Non-pigmented ciliary epithelial cell (primary cell): ENCODE measurements at places on chromosomes 6 and 20.

DNA sequence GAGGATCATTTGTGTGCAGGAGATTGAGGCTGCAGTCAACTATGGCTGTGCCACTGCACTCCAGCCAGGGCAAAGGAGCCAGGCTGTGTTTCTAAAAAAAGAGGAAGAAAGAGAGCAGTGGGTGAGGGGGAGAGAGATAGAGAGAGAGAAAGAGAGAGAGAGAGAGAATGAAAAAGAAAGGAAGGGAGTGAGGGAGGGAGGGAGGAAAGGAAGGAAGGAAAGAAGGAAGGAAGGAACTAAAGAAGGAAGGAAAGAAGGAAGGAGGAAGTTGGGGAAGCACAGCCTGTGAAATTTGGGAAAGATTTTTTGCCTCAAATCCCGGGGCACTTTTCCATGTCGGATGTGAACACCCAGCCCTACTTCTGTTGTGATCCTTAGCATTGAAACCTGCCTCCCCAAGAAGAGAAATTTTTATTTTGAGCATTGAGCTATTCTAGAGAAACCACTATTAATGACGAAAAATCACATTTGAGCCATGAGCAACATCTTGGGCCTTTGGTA lies 57.8 kb downstream of the FOXA2 start:
- DNase-seq: no peak

DNA sequence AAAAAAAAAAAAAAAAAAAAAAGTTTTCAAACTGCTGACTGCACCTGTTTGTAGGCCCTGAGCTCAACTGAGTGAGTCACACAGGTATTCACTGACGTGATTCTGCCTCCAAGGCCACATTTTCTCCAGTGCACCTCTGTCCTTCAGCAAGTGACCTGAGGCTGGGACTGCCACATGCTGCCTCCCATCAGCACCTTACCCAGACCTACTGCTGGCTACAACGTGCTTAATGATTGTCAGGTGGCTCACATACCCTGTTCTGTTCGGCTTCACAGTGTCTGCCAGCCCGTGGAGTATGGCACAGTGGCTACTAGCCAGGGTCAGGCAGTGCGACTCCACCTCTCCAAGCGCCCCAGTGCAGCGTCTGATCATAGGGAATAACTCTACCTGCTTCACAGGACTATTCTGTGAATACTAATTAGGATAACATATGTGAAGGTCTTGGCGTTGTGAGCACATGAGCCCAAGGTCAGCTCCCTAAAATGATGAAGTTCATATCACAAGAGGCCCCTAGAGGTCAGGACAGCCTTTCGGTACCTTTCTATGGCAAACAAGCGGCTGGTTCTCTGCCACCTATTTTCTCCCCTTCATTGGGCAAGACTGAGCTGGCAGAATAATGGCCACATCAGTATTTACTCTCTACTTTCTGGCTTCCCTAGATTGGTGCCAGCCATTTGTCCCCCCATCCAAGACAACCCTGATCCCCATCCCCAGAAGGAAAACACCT lies 28.1 kb downstream of the RIPOR3 start:
- DNase-seq: no peak

DNA sequence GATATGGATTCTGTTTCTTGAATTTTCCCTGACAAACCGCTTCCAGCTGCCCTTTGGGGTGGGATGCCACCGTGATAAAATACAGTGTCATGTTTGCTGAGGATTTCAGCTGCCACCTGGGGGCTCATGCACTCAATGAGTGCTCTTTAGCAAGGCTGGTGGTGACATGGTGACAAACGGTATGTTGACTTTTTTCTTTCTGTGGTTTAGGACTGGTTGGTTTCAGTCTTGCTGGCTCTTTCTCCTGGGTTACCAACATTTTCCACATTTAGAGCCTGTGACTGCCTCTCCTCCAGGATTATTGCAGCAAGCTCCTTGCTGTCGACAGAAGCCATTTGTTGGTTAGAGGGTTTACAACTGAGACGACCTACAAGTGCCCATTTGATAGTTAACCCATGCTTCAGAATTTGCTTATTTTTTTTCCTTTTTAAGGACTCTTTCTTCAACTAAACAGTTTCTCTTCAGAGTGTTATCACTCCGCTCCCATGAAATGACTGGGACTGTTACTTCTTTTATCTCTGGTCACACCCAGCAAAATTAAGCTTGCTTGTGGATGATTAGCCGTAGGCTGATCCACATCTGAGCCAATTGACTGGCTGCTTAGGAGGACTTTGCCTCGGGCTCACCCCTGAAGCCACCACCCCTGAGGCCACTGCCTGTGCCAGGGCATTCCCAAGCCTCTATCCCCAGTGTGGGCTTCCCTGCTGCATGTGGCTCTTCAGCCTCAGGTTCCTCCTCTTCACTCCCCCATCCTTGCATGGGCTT lies 48.4 kb upstream of the CDYL start:
- no peak for DNase-seq

DNA sequence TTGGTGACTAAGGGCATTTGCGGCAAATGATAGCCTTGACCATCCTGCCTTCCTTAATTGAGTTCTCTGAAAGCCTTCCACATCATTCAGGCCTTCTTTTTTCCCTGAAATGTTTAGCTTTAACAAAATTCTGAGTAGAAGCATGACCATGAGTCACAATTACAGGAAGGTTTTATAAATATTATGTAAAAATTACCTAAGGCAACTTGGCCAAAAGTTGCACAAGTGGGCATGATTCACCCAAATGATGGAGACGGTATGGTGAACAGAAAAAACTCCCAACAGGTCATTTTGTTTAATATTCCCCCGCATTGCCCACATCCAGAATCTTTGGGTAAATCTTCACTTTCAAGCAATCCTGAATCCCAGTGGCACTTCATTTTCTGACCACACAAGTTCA lies 37.0 kb downstream of the MC3R start:
- DNase-seq: no peak

- DNase-seq: no peak
These were observed 18.1 kb upstream of the ASCC3 start for GRCh38 chr6:100899202-100899601.

- peak; percentile 17 for DNase-seq
These were observed 138.9 kb downstream of the TMEM242 start for GRCh38 chr6:157184202-157185015.

DNA sequence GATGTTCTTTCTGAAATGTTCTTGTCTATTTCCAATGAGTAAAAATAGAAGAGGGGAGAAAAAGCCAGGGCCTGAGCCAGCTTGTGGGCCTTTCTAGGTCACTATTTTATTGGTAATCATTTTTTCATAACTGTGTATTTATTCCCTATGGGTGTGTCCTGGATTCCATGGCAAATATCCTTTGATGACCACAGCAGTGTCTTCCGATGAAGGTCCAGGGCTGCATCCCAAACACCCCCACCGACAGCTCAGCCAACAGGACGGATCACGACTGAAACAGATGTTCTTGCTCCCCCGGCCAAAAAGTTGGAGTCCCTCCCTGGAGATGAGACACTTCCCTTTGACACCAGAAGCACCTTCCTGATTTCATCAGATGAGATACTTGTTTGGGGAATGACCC lies 105.4 kb upstream of the PLEKHG1 start:
- DNase-seq: no peak

- no peak for DNase-seq
These were observed 154.2 kb upstream of the MAFB start for GRCh38 chr20:40843251-40843650.

GRCh38 chr6:130140084-130140483 lies 82.7 kb downstream of the SAMD3 start:
- DNase-seq: no peak

DNA sequence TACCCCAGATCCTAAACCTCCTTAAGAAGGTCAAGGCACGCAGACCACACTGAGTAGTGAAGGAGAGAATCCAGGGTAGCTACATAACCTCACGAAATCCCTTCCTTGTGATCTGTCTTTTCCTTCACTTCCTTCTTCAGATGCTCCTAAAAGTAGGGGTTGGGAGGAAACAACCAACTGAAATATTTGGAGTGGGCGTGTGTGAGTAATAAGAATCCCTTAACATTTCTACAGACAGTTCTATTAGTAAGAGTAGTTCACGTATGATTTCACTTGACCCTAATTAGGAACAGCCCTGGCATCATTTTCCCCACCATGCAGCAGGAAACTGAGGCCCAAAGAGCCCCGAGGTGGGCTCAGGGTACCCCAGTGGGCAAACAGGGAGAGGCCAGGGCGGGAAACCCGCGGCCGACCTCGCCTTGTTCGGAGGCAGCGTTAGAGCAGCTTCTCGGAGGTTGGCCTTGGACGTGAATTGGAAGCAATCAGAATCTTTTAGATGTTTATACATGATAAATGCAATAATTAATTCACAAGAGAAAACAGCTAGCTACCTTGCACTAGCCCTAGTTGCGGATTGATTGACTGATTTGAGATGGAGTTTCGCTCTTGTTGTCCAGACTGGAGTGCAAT lies 859 bp upstream of the RAE1 start:
- DNase-seq: no peak

GRCh38 chr6:108336971-108337370 lies 42.1 kb downstream of the AFG1L start:
- no peak for DNase-seq

GRCh38 chr6:32129297-32130088 lies 595 bp downstream of the FKBPL start:
- DNase-seq: no peak

DNA sequence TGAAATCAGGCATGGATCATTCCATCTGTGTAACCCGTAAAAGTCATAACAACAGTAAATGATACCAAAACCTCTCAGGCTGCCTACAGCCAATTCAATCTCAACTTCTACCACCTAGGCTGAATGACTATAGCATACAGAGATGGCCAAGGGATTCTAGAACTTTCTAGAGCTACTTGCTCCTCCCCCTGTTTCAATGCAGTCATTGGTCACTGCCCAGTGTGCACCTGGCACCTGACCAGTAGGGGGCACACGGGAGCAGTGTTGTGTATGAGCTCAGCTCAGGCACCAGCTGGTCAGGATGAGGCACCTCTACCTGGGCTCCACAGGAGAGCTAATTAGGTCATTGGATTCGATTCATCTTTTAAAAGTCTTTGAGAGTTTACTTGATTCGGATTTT lies 86.2 kb downstream of the PLEKHG1 start:
- DNase-seq: no peak

GRCh38 chr6:144246988-144247387 lies 38.1 kb upstream of the UTRN start:
- no peak for DNase-seq
